NCI-H2171 treated with DMSO at 0.1 percent for 48 hours (cell line): ENCODE measurements at places on chromosomes 1 and 21.

GRCh38 chr1:13456904-13457532 lies 46.8 kb downstream of the PRAMEF20 start:
- no peak for DNase-seq

DNA sequence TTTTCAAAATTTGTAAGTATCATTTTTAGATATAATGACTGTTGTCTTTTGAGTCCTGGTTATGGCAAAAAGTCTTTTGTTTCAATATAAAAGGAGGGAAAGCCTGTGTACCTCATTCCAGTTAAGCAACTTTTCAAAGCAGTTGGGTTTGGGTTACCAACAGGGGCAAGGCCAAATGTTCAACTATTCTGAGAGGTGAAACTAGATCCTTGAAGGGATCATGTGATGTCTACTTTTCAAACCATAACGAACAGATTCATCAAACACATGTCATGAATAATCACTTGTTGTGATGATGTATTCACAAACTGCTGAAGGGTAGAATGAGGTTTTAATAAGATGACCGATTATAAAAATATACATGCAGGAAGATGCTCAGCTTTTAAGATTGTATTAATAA lies 171.3 kb downstream of the HHAT start:
- peak; percentile 90 for DNase-seq

GRCh38 chr1:157963713-157964112 lies 29.7 kb upstream of the KIRREL1 start:
- DNase-seq = peak; percentile 26

GRCh38 chr21:39362733-39363132 lies 13.8 kb upstream of the HMGN1 start:
- DNase-seq = no peak

DNA sequence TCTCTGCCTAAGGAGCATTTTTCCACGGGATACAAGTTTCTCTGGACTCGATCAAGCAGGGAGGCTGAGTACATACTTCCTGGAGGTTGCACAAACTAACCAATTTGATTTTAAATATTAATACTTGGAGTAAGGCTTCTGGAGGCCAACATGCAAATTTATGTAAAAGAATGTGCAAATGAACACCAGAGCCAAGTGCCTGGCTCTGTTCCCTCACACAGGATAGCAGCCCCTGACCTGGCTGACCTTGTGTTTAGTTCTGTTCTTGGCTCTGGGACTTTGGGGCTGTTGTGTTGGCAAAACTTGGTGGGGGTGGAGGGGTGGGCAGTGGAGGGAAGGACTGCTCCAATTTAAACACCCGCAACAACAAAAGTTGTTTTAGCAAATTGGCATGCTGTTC lies 34.2 kb downstream of the CNIH3 start:
- DNase-seq = no peak

- no peak for DNase-seq
Measured at GRCh38 chr1:93784538-93784937, 94.5 kb downstream of the DNTTIP2 start.

DNA sequence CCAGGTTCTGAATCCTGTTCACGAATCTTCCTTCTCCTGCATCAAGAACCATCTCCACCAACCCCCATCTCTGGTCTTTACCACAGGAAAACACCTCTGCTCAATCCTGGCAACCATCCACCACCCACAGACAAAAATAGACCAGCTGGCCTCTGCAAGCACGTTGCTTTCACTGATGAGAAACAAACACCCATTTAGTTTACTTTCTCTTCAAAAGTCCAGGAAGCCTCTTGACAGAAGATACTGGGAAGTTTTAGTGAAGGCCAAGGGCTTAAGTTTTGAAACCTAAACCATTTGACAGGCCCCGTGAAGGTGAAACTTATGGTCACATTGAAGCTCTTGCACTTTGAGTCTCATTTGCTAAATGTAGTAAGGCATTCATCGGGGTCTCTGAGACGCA lies 122.6 kb upstream of the PPP2R5A start:
- peak; percentile 55 for DNase-seq

GRCh38 chr1:109160071-109160840 lies 46.3 kb downstream of the ELAPOR1 start:
- no peak for DNase-seq

GRCh38 chr1:90513956-90514355 lies 203.1 kb downstream of the BARHL2 start:
- DNase-seq = no peak

DNA sequence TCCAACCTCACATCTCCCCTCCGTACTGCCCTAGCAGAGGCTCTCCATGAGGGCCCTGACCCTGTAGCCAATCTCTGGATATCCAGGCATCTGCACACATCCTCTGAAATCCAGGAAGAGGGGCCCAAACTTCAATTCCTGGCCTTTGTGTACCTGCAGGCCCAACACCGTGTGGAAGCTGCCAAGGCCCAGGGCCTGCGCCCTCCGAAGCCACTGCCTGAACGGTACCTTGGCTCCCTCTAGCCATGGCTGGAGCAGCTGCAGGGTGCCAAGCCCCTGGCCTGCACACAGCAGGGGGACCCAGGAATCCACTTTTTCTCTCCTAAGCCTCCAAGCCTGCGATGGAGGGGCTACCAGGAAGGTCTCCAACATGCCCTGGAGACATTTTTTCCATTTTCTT lies 84.2 kb downstream of the PTGER3 start:
- DNase-seq = no peak

DNA sequence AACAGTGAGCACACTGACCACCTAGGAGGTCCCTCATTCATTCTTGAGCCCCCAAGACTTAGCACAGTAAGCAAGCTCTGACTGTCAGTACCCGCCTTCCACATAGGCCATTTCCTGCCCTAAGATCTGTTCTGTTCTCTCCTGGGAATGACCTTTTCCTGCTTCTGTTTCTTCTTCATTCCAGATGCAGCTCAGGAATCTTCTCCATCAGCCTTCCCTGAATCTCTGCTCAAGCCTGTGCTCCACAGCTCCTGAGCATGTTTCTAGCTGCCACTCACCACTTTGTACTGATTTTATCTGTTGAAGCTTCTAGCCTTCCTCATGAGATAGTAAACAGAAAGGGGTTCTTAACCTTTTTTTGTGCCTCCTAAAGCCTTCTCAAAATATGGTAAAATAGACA lies 56.6 kb downstream of the ZNF281 start:
- no peak for DNase-seq

DNA sequence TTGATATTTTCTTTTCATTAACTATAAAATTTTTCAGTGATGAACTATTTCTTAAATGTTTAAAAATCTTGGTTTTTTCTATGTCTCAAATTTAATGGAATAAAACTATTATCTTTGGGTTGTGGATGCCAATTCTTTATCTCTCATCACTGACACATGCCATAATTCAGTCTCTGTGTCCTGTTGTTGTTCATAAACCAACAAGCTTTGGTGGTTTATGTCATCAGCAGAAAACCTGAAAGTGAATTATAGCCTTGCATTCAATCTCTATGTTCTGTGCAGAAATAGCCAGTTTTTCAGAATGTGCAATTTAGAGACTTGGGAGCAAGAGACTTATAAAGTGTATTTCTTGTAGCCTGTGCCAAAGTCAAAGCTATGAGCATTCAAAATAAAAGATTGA lies 462.6 kb upstream of the ADGRL4 start:
- no peak for DNase-seq

DNA sequence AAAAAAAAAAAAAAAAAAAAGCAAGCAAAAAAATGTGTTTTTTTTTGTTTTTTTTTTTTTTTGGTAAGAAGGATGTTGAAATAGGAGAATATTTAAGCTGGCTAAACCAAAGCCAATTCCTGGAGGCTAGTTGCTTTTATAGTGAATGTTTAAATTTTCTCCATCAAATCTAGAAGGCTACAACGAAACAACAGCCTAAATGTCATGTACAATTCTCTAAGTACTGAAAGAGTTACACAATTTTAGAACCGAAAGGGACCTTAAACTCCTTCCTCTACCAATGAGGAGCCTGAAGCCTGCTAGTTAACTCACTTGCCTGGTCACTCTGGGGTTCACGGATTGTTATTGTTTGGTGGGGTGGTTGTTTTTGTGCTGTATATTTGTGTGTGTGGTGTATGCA lies 3.5 kb downstream of the WLS start:
- DNase-seq = peak; percentile 7

GRCh38 chr1:171256940-171257606 lies 8.8 kb downstream of the FMO1 start:
- DNase-seq = no peak

DNA sequence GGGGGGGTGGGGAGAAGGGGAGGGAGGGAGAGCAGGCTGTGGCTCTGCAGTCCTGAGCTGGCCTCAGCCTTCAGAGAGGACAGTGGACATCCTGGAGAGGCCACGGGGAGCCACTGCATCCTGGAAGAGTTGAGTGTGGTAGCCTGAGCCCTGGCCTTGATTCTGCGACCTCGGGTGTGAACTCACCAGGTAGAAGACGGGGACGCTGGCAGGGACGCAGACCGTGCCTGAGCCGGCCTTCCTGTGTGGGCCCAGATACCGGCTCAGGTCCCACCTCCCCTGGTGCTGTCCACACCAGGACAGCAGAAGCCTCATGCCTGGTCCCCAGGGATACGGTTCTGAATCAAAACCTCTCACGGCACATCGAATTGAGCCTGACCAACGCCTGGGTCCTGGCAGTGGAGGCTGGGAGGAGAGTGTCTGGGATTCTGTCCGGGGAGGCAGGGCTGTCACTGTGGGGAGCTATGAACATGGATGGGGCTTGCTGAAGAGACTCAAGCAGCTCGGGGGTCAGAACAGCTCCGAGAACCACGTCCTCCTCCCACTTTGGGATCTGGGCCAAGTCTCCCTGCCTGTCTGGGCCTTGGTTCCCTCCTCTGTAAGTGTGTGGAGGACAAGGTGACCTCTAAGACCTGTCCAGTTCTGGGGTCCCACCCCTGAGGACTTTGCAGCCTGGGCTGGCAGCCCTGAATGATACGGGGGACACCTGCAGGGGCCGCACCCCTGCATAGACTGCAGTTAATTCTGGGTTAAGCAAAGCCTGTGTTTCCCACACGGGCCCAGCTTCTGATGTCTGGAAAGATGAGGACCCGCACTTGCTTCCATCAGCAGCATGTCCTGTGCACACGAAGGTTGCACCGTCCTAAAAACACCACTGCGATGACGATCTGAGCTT lies 30.4 kb downstream of the RRP1 start:
- DNase-seq = no peak

- DNase-seq = no peak
Measured at GRCh38 chr1:111496398-111496797, 7.0 kb downstream of the ADORA3 start.

DNA sequence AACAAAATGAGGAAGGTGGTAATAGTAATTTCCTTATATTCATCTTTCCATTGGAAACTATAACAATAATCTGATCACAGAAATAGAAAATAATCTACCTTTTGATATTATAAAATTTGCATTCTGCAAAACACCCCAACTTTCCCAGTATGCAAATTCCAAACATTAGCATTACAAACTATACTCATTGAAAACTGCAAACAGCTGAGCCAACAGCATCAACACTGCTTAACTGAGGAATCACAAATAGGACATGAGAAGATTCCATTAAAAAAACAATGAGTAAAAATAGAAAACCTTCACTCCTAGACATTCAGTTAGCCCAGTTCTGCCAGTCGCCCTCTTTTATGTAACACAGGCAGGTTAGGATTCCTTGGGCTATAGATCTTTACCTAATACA lies 18.1 kb downstream of the ZNF281 start:
- DNase-seq = no peak

DNA sequence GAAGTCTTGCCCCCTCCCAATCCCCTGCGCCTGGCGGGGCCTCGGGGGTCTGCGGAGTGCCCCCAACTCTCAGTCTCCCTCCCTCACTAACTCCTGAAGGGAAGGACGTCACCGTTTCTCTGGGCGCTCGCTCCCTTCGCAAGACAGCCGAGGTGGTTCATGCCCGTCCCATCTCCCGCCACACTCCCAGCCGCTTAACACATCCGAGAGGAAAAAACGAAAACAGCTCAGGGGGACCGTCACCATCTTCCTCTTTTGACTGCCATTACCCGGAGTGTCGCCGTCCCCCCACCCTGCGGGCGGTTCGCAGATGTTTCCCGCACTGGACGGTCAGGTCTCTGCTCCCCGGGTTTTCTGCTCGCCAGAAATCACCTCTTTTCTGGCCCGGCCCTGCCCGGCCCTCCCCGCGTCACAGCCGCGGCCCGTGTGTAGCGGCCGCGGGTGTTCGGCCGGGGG lies 532 bp downstream of the ERO1B start:
- peak; percentile 47 for DNase-seq

DNA sequence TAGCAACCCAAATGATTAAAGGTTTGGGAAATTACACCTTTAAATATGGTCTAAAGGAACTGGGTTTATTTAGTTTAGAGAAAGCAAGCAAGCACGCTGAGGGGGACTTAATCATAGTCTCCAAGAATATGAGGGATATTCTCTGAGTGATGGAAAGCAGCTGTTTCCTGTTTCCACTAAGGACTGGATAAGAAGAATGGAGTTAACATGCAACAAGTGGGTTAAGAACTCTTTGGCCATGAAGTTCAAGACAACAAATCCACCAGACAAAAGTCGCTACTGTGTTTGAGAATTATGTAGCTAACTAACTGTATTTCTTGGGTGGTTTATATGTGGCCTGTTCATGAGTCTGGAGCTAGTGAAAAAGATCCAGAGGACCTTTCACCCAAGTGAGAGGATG lies 85.7 kb downstream of the TGFB2 start:
- no peak for DNase-seq

- DNase-seq = no peak
Measured at GRCh38 chr1:70140343-70140742, 65.0 kb downstream of the LRRC40 start.

DNA sequence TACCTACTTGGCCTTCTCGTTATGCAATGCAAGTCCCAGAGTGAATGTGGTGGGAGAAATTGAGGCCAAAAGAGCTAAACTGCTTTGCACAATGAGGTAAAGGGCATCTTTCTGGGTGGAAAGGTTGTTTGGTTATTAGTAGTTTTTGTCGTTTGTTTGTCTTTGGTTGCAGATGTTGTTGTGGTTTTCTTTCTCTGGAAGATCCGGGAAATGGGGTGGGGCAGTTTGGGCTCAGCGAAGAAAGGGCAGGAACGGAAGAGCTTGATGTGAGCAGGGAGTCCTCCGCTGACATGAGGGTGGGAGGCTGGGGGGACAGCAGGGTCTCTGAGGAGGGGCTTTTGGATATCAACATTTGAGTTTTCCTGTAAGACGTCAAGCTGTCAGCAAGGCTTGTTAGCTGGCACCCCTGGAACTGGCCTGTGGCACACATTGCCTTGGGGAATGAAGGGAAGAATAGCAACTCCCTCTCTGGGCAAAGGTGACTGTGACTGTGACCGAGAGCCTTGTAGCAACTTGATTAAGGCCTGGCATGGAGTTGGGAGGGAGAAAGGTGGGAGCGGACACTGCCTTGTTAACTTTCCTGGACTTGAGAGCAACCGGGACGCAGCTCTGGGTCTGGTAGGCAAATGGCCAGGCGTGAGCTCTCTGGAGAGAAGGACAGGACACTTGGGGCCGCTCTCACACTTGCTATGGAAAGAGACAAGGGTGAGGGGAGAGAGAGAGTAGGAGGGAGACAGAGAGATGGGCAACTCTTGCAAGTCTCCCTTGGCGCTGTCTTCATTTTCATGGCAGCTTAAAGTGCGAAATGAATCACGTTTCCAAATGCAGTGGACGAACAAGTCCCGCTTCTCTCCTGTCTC lies 15.4 kb upstream of the OPRD1 start:
- no peak for DNase-seq
